ENCODE measurements at places on chromosomes 4 and X.

DNA sequence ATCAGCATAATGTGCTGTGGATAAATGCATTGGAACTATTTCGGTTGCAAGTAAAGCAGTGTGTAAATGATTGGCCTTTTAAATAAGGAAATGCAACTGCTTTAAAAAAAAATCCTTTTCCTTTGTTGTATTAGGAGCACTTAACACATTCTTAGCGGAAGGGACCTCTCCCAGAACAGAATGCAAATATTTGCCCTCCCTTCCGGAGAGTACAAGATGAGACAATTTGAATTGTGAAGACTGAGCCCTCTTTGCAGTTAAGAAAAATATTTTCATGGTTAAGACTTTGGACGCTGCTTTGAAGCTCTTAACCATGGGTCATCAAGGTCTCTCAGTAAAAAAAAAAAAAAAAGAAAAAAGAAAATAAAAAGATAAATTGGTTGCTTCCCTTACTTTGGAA is 9.5 kb upstream of the NOX1 start:
- DNase-seq: no peak

- no peak for DNase-seq
These were observed 70.5 kb downstream of the RELL1 start for GRCh38 chr4:37615720-37616063.

- no peak for DNase-seq
These were observed 119.4 kb upstream of the C1GALT1C1 start for GRCh38 chrX:120749141-120749846.

GRCh38 chr4:167032871-167033270 is 201.4 kb downstream of the SPOCK3 start:
- no peak for DNase-seq

DNA sequence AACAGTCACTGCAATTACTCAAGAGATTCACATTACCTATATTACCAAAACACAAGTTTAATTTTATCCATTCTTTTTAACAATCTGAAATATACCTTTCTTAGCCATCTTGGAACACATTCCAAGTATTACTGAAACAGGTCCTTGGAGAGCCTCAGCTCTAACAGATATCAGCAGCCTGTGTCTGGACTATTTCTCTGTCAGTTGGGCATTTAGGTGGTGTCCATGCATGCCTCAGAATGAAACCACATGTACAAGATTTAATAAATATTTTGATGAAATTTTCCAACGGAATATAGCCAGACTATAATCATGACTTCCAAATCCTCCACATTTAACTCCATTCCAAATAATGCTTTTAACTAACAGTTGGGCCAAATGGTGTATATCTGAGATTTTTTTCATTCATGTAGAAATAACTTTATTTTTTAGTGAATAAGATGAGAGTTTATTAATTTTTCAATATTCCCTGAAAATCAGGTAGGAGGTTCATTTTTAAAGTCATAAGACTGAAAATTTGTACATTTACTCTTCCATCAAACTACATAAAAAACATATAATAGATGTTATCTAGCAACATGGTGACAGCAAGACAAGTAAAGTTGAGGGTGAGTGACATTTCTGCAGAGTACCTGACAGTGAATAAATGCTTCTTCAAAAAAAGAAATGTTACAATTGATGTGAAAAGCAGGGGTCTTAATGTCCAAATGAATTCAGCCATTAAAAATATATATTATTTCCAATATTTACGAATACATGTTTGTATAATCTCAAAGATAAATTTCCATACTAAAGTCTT is 174.2 kb downstream of the DCHS2 start:
- DNase-seq: no peak

DNA sequence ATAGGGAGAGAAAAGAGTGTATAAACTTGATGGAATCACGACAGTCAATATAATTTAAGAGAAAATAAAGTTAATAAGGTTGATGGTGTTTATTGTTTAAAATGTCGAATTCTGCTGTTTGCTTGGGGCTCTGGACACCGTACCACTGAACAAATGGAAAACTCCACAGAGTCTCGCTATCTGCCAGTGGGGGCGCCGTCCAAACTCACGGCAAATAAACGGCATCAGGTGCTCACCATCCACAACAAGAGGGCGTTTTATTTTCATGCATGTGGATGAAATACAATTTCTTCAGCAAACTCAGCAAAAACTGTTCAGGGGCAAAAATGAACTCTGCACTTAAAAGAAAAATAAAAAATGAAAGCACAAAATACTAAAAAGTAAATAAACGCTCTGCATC is 46.6 kb upstream of the FAM47C start:
- DNase-seq: no peak

GRCh38 chrX:25432396-25432795 is 416.6 kb upstream of the ARX start:
- no peak for DNase-seq

- DNase-seq: no peak
These were observed 57.5 kb upstream of the C1QTNF7 start for GRCh38 chr4:15370296-15370695.

DNA sequence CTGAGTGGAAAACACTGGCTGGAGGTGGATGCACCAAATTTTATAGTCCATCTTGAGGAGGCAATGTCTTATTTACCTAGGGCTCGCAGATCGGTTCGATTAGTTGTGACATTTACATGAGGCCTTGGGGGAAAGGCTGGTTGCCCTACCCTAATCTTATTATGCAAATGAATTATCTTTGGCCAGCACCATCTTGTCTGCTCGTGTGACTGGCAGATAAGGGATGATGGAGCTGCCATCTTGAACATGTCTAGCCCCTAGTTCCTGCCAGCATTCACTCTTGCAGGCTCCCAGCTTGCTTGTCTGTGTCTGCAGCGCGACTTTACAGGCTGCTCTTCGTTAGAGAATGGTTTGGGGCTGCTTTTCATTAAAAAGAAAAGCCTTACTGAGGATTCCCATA is 61.9 kb downstream of the SEC24B start:
- DNase-seq: no peak

- no peak for DNase-seq
These were observed 1.1 kb downstream of the PJA1 start for GRCh38 chrX:69163936-69164741.

GRCh38 chrX:97628326-97628725 is 744.6 kb downstream of the RPA4 start:
- DNase-seq: no peak

GRCh38 chrX:114532111-114532805 is 51.6 kb upstream of the HTR2C start:
- no peak for DNase-seq

DNA sequence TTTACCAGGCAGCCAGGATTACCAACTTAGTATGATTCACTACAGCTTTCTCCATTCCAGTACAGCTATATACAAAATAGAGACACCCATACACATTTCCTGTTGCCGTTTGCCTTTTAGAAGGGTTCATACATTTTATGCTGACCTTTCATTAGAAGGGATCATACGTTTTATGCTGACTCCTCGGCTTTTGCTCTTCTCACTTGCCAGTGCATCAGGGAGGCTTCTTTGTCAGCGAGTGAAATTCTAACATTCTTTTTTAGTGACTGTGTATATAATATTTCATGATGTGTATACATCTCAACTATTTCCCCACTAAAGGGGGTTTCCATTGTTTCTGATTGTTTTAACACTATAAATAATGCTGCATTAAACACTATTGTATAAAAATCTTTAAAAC is 552.6 kb downstream of the TRIML1 start:
- DNase-seq: no peak

DNA sequence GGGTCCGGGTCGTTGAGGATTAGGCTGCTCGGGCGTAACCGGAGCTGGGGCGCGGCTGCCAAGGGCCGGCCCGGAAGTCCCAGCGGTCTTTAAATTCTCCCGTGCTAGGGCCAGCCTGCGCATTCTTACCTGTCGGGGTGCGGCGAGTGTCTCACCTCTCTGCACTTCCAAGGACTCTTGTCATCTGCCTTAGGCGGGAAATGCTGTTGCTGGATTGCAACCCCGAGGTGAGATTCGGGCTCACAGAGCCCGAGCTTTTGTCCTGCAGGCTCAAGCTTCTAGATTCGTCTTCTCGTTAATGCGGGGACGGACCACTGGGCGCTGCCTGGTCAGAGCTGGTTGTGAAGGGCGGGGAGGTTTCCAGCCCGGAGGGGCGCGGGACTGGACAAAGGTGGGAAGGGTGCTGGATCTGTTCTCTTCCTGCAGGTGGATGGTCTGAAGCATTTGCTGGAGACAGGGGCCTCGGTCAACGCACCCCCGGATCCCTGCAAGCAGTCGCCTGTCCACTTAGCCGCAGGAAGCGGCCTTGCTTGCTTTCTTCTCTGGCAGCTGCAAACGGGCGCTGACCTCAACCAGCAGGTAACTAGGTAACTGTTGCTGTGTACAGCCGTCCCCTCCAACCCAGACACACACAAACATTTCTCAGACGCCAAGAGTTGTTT is at the start of gene ANKRD37:
Gene ANKRD37, plus strand, starts transcription at position 118 of the 662 bp plus-strand sequence. Its CDS starts 83 bp downstream, at position 201.
- no peak for DNase-seq

DNA sequence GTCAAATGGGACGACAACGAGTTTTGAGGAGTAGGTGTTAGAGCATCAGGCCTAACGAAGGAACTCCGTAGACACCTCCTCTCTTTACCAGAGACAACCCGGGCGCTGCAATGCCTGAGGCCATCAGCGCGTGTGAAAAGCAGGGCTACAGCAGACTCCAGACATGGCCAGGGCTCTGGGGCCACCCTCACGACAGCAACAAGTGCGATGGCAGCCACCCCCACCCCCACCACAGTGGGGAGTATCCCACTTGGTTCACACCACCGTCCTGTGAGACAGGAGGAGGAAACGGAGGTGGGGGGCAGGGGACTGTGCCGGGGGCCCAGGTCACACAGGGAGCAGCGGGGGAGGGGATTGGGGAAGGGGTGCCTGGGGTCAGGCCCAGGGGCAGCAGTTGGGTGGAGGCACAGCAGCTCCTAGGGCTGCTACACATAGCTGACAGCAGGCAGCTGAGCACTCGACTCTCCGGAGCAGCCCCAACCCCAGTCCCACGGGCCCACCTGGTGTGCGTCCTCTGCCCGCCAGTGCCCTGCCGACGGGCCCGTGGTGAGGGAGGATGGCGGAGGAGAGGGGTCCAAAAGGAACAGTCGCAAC is 8.5 kb downstream of the LRPAP1 start:
- DNase-seq: no peak

GRCh38 chr4:20422398-20422797 is 170.7 kb downstream of the SLIT2 start:
- DNase-seq: peak; percentile 2

DNA sequence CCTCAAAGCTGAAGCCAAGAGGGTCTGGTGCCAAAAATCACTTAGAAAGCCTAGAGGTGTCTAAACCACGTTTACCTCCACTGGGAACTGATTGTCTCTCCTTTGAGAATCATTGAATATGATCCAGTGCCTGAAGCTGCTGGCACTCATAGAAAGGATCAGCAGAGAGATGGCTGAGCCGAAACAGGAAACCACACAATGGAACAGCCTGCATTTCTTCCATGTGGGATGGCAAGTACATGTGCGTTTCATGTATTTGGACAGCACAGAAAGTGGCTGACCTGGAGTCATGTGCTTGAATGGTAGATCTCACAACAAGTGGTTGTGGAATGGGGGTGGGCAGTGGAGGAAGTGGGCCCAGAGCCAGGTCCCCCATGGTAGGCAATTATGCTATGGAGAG is 533.7 kb downstream of the INPP4B start:
- no peak for DNase-seq

- DNase-seq: no peak
These were observed 32.0 kb downstream of the ATXN3L start for GRCh38 chrX:13287816-13288215.

- no peak for DNase-seq
These were observed 39.5 kb upstream of the ZFX start for GRCh38 chrX:24110069-24110468.

- DNase-seq: no peak
These were observed 208.1 kb downstream of the PDGFC start for GRCh38 chr4:156763511-156763910.

DNA sequence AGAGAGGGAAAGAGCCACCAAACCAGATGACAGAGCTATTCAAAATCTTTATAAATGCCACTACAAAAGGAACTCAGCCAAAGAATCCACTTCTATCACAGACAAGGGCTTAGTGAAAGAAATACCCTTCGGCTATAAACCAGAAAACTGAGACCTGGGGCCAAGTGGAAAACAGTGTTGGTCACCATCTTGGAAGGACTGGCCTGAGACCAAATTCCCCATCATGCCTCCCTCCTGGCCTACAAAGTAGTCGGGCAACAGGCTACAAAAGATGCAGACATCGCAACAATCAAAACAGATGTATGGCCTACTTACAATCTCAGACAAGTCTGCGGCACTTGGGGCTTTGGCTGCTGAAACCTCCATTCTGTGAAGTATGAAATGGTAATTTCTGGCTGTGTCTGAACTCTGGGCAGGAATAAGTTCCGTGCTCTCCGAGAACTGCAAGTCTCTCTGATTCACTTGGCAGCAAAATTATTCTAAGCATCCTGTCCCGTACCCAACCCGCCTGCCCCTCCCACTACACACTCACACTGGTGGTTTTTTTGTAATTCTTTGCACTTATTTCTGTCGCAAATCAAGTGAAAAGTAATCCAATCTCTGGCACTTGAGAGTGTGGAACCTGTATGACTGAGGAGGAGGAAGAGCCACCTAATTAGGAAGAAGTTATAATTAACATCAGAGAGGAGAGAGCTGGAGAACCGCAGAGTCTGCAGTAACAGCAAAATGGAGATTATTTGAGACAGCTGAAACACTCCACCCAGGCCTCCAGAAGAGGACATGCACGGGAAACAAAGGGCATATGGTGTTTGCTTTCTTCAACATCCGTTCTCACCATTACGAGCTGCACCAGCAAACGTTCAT is 87.8 kb downstream of the SH3KBP1 start:
- no peak for DNase-seq

DNA sequence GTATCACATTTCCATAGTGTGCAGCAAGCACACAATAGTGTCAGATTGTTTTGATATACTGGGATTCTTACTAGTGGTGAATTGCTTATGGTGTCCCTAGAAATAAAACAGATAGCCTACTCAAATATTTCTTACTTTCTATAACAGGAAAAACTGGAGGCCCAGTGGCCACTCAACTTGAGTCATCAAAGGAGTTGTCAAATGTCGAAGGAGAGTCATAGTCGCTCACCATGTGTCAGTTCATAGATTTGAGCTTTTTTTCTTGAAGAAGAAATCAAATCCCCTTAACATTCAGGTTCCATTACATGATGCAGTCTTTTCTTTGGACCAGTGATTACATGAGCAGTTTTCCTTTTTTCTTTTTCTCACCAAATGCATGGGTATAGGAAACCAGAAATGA is 1271.0 kb downstream of the RAPGEF2 start:
- no peak for DNase-seq

DNA sequence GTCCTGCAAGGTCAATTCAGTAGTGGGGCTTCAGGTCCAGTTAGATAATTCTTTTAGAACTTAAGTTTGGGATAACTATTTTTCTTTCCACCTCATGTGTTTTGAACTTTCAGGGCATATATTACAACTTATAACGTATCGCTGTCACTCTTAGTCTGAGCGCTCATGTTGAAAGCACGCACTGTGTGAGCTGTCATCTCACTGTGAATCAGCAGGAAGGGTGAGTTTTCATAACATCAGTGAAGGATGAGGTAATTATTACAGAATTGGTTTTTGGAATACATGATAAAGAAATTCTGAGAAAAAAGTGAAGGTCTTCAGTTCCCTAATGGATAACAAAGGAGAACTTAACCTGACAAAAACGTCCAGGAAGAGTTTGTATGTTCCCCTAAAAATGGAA is 45.1 kb upstream of the SLC4A4 start:
- DNase-seq: no peak
